NCI-H1417 treated with DMSO at 0.1 percent for 48 hours (cell line): ENCODE measurements at places on chromosomes 1 and 21.

DNA sequence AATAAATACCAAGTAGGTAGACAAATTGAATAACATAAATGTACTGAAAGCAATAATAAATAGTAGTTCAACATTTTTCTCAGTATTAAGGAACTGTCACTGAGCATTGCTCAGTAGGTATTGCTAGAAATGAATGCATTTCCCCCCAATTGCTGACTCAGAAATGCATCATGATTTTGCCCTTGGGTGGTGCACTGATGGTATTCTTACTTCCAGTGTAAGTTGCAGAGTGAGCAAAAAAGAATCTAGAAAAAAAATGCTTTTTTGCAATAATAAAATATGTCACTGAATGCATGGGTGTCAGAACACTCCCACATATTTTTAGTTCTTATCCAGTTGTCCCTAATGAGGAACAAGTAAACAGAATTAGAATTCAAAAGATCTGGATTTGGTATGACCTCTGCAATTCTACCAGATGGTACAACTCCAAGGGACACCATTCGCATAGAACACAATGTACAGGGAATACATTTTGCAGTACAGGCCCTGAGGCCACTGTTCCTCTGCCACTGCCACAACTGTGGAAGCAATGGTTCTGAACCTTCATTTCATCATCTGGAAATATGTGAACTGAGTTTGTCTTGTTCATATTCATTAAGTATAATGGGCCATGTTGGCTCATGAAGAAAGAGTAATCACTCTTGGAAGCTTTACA lies 78.0 kb downstream of the ATP6V1G3 start:
- no peak for DNase-seq

- DNase-seq: no peak
Observed at GRCh38 chr1:18942340-18942739, 14.1 kb downstream of the IFFO2 start.

- peak; percentile 7 for DNase-seq
Observed at GRCh38 chr21:19322360-19322759, 918.8 kb upstream of the TMPRSS15 start.

- DNase-seq: no peak
Observed at GRCh38 chr1:223702735-223703667, 9.3 kb upstream of the CAPN2 start.

GRCh38 chr1:58064166-58064565 lies 482.4 kb downstream of the OMA1 start:
- no peak for DNase-seq
